Central memory CD4-positive, alpha-beta T cell (primary cell): ENCODE measurements at places on chromosomes 7 and 10.

- DNase-seq = no peak
These were observed 2.9 kb downstream of the MLXIPL start for GRCh38 chr7:73621168-73622063.

DNA sequence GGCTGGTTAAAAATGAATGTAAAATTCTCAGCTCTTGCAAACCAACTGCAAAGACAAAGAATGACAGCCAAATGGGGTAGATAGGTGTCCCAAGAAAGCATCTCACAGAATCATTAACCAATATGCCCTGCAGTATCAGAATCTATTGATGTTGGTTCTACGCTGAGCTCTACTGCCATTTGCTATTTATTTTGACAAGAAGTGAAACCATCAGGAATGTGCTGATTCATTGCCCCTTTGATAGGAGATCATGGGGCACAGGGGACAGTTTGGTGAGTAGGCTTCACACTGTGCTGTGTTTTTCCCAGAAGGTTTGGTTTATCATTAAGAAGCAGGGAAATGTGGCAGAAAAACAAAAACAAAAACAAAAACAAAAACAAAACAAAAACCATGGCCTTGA lies 19.4 kb upstream of the CDC14C start:
- no peak for DNase-seq

- DNase-seq = no peak
These were observed 9.5 kb downstream of the PDGFA start for GRCh38 chr7:510131-510481.

DNA sequence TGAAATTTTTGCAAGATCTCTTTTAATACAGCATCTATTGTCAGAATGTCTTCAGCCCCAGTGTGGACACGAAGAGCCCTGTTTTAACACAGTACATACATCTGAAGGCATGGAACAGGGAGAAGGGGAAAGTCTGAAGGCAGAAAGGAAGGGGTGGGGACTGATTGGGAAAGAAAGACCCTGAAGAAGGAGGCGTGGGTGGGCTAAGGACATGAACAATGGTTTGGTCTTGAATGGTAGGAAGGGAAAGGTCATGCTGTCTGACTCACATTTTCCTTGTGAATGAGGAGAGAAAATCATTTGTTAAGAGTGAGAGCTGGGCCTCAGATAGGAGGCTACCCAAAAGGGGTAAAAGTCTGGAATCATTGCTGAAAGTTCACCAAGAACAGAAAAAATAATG lies 297.1 kb downstream of the GALNT17 start:
- no peak for DNase-seq

DNA sequence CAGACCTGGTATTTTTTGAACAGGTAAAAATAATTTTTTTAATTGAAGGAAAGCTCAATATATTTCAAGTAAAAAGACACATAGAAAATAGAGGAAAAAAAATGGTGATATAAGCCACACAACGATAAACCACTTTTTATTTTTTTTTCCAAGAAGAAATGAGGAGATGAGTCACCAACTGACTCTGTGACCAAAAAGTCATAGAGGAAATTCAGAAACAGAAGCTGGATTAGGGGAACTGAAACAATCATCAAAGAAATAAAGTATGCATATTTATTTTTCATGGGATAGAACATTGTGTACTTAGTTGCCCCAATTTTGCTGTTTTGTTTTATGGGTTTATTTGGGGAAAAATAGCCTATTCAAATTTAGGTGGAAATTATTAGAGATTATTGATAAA lies 176.8 kb upstream of the AGR3 start:
- DNase-seq = no peak

- DNase-seq = no peak
These were observed 254.2 kb upstream of the ZNF32 start for GRCh38 chr10:43902842-43903241.
